ENCODE measurements at places on chromosomes 3 and 15.

GRCh38 chr3:31533169-31534064, 692 bp downstream of the STT3B start:
- peak; percentile 40 for DNase-seq

DNA sequence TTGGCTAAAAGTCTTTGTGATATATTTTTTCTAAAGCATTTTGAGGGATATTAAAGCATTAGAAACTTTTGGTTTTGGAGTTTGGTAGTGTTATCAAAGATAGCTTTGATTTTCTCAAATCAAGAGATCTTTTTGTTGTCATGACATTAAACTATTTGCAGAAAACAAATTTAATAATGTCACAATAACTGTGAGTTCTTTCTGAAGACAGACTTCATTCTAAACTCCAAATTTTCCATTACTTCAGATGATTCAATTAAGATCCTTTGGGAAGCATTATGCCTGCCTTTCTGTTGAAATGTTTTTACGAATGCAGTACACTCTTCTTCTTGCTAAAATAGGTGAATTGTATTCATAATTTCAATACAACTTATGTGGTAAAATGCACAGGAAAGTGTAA, 145.4 kb downstream of the ALCAM start:
- DNase-seq: no peak

DNA sequence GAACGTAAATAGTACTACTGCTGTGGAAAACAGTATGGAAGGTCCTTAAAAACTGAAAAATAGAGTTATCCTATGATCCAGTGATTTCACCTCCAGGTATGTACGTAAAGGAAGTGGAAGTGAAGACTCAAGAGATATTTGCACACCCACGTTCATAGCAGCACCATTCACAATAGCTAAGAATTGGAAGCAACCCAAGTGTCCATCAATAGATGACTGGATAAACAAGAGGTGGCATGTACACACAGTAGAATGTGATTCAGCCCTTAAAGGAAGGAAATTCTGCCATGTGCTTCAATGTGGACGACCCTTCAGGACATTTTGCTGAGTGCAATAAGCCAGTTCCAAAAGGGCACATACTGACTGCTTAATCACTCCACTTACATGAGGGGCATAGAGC, 188.3 kb downstream of the APBA2 start:
- DNase-seq: no peak

- DNase-seq: no peak
Observed at GRCh38 chr3:161510510-161511260, 14.1 kb downstream of the OTOL1 start.

GRCh38 chr3:157131861-157132260, 28.1 kb downstream of the CCNL1 start:
- DNase-seq: no peak

GRCh38 chr15:59741274-59741906, 52.3 kb upstream of the BNIP2 start:
- DNase-seq: no peak

DNA sequence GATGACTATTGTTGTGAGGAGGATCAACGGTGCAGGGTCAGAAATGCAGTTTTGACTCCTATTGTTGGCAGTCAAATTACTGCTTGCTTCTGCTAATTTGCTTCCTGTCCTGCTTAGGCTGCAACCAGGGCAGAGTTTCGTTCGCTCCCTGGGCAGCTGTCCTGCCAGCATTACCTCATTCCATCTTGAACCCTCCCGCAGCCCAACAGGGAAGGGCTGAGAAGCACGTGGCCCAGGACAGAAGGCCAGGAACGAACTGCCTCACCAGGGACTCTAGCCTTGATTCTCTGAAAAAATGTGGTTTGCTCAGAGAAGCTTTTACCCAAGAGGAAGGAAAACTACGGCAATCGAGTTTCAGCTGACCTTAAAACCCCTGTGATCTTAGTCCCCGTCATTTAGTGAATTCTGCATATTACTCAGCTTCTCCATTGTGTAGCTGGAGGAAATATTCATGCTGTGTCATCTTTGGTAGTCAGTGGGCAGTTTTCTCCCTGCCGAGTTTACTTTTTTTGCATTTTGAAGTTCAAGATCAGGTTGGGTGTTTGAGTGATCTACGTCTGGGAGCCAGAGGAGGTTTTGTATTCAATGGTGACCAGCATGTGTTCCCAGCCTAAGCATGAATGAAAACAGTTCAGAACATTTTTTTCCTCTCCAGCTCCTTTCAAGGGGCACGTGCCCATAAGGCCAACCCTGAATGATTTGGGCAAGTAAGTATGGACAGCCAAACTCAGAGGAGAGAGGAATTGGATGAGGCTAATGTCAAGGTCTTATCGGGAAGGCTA, 23.0 kb downstream of the TLNRD1 start:
- no peak for DNase-seq

- DNase-seq: no peak
Observed at GRCh38 chr3:187450431-187451190, 82.4 kb downstream of the RTP4 start.

DNA sequence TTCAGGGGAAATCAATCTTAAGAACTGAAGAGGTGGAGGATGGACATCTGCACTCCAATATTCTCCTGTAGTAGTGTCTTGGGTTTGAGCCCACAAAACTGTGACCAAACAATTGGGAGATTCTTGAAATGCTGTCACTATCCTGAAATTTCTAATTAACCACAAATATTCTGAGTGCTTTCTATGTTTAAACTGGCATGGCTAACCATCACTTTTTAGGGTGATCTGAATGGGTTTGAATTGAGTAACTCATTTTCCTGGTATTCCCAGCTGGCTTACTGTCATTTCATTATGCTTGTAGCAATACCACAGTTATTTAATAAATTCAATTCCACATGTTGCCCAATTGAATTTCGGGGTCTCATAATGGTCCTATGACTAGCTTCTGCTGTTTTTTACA, 216.9 kb upstream of the DCBLD2 start:
- no peak for DNase-seq

- no peak for DNase-seq
Observed at GRCh38 chr3:17320266-17320665, 422.2 kb downstream of the TBC1D5 start.

- no peak for DNase-seq
Observed at GRCh38 chr15:26985050-26985449, 14.1 kb downstream of the GABRG3 start.

GRCh38 chr3:194577986-194578905, 55.0 kb downstream of the TMEM44 start:
- DNase-seq: no peak

GRCh38 chr15:57586661-57587424, 4.9 kb upstream of the MYZAP start:
- no peak for DNase-seq

DNA sequence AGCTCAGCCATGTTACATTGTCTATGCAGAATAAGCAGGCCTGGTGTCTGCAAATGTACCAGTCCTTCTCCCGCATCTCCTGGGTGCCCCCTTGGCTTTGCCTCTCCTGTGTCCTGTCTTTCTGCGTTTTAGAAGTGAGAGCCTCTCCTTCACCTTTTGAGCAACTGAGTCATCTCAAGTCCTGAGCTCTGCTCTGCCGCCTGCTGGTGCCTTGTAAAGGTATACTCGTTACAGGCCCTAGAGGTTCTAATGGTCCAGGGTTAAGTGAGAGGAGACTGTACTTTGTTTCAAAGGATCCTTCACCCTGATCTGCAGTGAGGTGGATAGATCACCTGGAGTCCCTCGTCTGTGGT, 12.6 kb downstream of the GHRL start:
- DNase-seq: no peak

GRCh38 chr3:156397534-156397933, 157.4 kb downstream of the SSR3 start:
- DNase-seq: no peak

- no peak for DNase-seq
Observed at GRCh38 chr15:49606594-49606993, 14.0 kb downstream of the FAM227B start.

DNA sequence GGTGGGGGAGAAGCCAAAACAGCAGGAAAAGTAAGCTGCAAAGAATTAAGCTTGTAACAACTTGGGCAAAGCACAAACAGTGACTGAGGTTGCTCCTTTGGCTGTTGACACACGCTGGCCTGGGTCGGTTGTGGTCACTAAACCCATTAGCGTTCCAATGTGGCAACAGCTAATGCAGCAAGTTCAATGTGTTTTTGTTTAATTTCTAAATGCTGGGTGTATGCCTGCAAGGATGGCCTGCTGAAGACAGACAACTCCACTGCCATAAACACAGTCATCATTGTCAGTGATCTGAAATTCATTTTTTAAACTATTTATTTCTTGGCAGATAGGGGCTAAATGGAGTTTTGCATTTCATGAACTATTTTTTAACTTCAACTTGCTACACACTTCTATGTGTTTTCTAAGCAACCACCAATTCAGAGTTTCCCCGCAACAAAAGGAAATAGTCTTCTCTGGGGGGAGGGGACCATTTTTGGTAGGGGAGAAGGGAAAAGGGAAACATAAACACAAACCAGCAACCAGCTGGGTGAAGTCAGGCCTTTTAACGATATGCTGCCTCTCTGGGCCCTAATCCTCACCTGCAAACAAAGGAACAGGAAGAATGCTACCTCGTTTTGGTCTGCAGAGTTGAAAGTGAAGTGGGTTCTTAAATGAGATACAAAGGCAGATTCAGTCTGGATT, 34.8 kb upstream of the WNT5A start:
- no peak for DNase-seq

GRCh38 chr15:36810656-36811449, 231.4 kb downstream of the CDIN1 start:
- no peak for DNase-seq

GRCh38 chr3:32219537-32219936, 18.9 kb upstream of the CMTM8 start:
- no peak for DNase-seq

- no peak for DNase-seq
Observed at GRCh38 chr3:109930582-109930981, 593.2 kb upstream of the DPPA4 start.

- DNase-seq: no peak
Observed at GRCh38 chr3:52816654-52817053, 13.8 kb downstream of the ITIH4 start.

- DNase-seq: no peak
Observed at GRCh38 chr3:33908250-33908851, 109.9 kb downstream of the PDCD6IP start.

DNA sequence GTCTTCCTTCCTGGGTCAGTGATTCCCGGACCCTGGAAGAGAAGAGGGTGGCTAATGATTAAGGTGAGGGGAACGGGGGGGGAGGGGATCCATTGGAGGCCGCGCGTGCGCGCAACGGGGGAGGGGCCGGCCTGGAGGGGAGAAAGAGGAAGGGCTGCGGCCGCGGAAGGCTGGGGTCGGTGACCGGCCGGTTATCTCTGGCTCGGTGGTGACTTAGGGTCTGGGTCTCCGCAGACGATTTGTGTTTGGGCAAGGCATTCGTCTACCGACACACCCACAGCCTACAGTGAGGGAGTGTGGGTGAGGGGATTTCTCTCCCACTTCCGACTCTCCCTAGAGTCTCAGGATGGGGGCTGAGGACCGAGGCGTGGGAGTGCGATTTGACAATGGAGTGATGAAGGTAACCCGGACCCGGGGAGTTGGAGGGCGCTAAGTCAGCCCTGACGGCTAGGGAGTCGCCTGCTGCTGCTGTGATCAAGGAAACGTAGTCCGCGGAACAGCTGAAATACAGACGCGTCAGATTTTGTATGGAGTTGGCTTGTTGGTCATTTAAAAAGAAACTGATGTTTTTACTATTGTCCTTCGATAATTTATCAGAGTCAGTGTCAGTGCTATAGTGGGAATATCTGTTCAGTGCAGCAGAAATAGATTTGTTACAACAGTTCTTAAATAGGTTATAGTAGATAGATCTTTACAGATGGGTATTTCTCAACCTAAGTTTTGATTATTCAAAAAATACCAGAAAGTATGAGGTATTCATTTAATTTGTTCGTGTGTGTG, 733 bp downstream of the RNF111 start:
- DNase-seq: peak; percentile 53

- DNase-seq: no peak
Observed at GRCh38 chr3:12352253-12352652, 63.4 kb downstream of the PPARG start.

DNA sequence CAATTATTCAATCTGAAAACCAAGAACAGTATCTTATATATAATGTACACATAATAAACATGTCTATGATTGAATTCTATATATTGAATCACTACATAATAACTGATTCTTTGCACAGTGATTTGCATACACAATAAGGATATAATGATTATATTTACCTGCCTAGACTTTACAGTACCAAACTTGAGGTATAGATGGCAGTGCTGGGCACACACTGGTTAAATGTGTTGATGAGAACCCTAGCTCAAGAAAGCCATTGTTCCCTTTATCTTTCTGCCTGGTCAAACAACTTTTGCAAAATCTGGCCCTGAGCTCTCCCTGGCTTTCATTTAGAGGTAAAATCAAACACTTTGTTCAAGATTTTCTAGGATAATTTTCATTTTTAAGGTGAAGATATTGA, 697.7 kb downstream of the TUSC7 start:
- no peak for DNase-seq

- no peak for DNase-seq
Observed at GRCh38 chr3:46383951-46384330, 13.2 kb downstream of the CCR5 start.

- DNase-seq: no peak
Observed at GRCh38 chr15:70833422-70833821, 20.5 kb downstream of the LARP6 start.

DNA sequence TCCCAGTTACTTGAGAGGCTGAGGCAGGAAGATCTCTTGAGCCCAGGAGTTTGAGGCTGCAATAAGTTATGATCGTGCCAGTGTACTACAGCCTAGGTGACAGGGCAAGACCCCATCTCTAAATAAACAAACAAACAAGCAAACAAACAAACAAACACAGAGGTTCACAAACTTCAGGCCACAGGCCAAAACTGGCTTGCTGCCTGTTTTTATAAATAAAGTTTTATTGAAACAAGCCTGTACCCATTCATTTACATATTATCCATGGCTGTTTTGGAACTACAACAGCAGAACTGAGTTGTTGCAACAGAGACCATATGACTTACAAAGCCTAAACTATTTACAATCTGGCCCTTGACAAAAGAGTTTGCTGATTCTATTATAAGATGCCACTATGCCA, 6.5 kb downstream of the DYNC1LI1 start:
- no peak for DNase-seq

DNA sequence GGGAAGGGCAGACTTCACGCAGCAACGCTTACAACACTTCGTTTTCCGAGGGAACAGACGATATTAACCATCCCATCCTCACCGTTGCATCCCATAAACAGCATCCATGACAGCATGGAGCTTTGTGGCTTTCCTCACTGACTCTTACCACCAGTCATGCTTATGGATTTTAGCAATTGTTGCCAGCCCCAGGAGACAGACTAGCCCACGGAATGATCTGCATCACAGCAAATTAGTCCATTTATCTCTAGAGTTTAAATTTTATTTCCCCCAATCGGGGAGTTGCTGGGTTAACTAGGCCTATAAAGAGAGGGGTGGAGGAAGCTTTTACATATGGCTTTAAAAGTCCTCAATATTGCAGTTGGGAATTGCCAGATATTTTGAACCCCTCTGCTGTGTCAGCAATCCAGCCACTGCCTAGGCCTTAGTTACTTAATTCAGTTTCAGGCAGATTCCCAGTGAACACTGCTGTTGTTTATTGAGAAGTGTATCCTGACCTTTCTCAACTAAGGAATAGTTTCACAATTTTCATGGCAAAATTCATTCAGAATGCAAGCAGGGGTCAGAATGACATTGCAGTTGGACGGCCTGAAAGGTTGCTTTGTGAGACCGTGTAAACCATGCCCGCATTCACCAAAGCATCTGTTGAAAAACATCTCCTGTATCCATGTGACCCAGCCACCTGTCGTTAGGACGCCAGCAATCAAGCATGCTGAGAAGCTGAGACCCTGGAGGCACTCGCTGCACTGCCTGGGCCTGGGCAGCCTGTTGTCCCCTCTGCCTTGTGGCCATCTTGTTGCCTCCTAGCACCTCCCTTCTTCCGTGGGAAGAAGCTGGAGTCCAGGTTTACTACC, 397.4 kb upstream of the TPM1 start:
- no peak for DNase-seq
